ENCODE measurements at places on chromosomes 3 and 15. TPM values are rescaled to one million over a fixed set of nuclear protein-coding genes. Genes with fewer than 3 reads are reported as not detected.

The UACA gene
- 1.1 TPM for polyA plus RNA-seq

The SEMA3F gene
- polyA plus RNA-seq = not detected

The SIDT1 gene
- 47.5 TPM for polyA plus RNA-seq

The PIF1 gene
- 2.4 TPM for polyA plus RNA-seq

The TNNC1 gene
- polyA plus RNA-seq = not detected

The FAM107A gene
- not detected for polyA plus RNA-seq

The TBCCD1 gene
- polyA plus RNA-seq = 24.6 TPM

The LNP1 gene
- 0.88 TPM for polyA plus RNA-seq

The NR2E3 gene
- polyA plus RNA-seq = 0.78 TPM

The VWA5B2 gene
- polyA plus RNA-seq = 0.20 TPM

The SPTBN5 gene
- not detected for polyA plus RNA-seq

The PRSS50 gene
- not detected for polyA plus RNA-seq

The NKIRAS1 gene
- 2.8 TPM for polyA plus RNA-seq

The ECE2 gene
- polyA plus RNA-seq = not detected

The C15orf39 gene
- polyA plus RNA-seq = 6.3 TPM

The ZBBX gene
- polyA plus RNA-seq = not detected
